ENCODE measurements at places on chromosomes 12 and 14.

DNA sequence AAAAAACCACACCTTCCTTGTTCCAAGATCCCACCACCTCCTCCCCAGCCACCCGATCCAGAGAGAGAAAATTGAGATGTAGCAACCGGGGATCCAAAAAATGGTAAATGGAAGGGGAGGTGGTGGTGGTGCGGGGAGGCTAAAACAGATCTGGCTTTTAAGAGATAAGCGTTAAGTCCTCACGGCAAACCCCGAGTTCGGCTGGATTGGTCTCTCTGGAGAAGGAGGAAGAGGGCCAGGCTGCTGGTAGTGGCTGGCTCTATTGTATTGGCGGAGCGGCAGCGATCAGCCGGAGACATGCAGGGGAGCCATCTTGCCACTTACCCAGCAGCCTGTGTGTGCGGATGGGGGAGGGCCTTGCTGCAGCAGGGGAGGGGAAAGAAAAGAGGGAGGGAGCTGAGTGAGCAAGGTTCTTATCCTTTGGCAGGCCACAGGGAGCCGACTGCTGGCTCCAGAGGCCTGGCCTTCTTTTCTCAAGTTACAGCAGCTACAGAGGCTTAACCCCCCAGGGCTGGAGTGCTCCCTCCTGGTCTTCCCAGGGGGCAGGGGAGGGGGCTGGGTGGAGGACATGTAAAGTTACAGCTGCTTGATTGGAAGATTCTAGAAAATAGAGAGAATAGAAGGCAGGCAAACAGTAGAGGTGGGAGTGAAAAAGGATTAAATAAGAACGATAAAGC is 14.1 kb upstream of the CDH24 start:
- DNase-seq, result peak; percentile 73

DNA sequence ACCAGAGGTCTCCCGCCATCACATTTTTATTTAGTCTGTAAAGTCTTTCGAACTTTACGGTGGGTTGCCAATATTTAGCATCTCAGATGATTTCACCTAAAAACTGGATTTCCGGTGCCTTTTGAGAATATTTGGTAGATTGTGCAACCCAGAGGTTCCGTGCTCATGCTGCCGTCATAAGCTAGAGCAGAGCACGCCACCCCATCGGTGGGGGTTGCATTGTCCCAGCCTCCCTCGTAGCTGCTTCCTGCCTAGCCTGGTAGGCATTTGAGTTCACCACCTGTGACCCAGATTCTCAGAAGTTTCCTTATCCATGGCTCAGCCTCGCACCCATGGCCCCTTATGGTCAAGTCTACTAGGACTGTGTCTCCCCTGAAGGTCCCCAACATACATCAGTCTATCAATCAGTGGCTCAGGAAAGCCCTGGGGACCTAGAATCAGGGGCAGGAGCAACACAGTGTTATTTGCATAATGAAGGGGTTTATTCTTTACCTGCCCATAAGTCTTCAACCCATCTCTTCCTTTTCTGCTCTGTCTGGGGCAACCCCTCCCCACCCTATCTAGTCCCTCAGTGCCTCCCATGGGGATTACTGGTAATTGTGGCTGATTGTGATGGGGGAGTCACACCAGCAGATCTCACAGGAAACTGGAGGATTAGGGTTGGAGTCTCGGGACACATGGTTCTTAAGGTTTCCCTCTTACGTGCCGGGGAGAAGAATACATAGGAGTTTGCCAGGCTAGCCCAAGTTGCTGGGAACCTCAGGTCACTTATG is 152.3 kb downstream of the PHETA1 start:
- DNase-seq, result no peak

GRCh38 chr12:41287500-41288141 is 99.5 kb downstream of the PDZRN4 start:
- no peak for DNase-seq

- peak; percentile 47 for DNase-seq
Measured at GRCh38 chr14:102805371-102805891, 28.2 kb downstream of the TRAF3 start.
